ENCODE measurements at places on chromosomes 13 and 19.

- DNase-seq, result no peak
Measured at GRCh38 chr13:25149711-25150110, 22.4 kb downstream of the AMER2 start.

DNA sequence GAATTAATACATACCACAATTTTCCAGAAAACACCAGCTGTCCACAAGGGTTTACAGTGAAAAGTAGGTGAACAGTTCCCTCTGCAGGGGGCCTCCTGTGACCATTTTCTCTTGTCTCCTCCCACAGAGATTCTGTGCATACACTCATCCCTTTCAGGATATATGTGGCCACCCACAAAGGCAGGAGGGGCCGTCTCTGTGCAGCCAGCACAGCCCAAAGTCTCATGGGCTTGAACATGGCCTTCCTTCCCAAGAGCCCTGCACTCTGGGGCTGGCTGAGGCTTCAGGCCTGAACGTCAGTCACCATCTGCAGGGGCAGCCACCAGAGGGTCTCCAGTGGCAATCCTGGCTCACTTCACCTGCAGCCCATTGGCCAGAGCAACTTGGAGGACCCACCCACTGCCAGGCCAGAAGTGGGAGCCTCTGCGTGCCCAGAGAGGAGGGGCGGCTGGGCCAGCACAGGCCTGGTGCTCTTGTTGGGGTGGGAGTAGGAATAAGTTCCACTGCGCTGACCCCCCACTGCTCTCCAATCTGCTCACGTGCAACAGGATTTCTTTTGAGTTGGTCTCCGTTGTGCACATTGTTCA is 25.1 kb downstream of the TMEM161A start:
- DNase-seq, result no peak

DNA sequence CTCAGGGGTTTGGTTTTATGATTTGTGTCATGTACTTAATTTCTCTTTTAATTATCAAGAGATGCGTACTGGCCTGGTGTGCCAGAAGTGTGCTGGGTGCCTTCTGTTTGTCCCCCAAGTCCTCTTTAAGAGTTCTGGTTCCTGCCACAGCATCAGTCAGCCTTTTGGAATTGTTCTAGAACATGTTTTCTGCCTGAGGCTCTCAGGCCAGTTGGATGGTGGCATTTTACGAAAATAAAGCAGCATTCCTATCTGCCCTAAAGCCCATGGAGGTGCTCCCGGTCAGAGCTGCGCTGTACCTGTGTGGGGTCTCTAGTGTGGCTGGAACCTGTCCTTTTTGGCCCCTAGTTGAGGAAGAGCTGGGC is 54.1 kb downstream of the TSSK6 start:
- DNase-seq, result no peak

- DNase-seq, result no peak
Measured at GRCh38 chr19:12720851-12721655, 2.7 kb downstream of the TNPO2 start.

GRCh38 chr19:3980353-3981251 is 4.7 kb downstream of the EEF2 start:
- DNase-seq, result no peak

- no peak for DNase-seq
Measured at GRCh38 chr13:32047793-32048192, 16.2 kb downstream of the FRY start.

DNA sequence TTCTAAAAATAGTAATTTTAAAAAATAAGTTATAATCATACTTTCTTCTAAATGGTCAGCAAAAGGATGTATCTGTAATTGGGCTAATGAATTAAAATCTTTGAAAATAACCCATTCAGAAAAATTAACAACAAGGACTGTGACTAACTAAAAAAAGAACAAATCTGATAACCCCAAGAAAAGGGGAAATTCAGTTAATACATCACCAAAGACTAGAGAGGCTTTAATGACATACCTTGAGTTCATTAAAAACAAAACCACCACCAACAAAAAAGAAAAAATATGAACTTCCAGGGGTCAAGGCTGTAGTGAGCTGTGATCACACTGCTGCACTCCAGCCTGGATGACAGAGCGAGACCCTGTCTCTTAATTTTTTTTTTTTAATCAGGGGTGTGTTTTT is 121.8 kb downstream of the TBC1D4 start:
- no peak for DNase-seq

DNA sequence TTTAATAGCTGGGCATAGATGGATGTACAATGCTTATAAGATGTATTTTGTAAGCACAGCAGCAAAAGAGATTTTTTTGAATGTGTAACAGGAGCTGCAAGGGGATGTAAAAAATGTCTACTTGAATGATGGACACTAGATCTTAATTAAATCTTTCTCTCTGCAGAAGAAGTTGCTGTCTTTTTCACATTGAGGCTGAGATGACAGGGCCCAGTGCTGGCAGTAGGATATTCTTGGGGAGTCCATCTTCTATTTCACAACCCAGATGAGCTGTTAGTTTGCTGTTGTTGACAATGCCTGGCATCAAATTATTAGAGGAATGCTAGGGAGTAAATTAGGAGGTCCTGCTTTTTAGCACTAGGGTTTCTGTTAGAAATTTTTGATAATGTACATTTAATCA is 698.7 kb downstream of the SLITRK5 start:
- DNase-seq, result no peak

DNA sequence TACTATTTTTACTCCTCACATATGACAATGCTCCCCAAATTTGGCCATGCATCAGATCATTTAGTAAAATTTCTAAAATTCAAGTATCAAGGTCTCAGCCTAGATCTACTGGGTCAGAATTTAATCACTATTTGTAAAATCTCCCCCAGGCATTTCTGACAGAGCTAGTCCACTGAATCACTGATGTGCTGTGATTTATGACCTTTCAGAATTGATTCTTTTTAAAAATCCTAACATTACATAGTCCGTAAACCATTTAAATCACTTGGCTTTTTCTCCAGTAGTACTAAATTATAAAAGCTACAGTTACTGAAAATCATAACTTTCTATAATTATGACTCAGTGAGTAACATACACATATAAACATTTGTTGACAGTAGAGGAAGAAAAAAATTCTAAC is 92.8 kb upstream of the RAP2A start:
- no peak for DNase-seq

DNA sequence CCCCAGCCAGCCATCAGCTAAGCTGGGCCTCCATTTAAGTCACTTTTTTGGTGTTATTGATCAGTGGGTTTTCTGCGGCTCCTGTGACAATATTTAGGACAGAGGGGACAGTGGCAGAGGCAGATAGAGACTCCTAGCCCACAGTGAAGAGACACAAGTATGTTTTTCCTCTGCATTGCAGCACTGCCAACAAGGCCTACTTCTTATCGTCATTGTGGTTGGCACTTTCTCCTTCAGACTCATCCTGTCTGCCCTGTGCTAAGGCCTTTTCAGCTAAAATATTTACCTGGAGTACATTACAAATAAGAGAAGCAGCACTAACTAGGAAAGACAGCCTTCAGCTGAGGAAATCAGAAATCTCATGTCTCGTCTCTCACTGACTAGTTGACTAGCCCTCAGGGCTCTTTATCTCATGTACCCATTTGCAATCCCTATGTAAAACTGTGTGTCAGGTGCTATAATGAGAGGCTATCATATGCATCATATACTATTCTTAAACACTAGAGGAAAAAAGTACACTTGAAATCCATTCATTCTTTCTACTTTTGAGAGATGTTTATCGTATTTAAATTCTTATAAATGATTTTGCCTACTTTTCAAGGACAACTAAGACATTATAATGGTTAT is 62.2 kb downstream of the ZAR1L start:
- no peak for DNase-seq

GRCh38 chr13:112756967-112757758 is 67.3 kb downstream of the ATP11A start:
- DNase-seq, result no peak

DNA sequence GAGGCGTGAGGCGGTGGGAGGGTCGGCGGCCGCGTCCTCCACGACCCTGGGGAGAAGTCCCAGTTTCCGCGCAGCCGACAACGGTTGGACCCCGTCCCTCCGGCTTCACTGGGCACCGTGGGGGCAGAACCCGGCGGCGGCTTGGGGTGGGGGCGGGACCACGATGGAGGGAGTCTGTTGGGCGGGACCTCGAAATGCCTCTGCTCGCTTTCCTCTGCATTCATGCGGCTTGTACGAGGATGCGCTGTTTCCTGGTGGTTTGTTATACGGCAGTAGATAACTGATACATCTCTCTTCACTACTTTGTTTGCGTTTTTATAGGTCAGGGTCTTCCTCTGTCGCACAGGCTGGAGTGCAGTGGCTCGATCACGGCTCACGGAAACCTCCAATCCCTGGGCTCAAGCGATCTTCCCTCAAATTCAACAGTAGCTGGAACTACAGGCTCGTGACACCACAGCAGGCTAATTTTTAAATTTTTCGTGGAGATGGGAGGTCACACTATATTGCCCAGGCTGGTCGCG is 24.6 kb upstream of the ZNF846 start:
- DNase-seq, result no peak

DNA sequence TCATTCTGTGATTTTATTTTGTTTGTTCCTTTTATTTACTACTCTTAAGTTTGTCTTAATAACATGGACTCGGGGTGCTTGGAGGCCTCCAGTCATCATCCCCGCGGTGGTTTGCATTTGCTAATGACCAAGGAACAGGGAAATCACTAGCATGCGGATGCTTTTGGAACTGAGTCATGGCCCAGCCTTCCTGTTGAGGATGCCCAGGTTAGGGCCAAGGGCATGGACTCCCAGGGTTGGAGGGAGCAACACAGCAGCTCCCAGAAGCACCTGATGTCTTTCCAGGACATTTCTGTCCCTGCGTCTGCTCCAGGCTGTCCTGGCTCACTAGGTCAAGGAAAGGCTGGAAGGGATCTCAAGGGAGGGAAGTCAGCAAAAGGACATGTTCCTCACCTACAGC is 423.7 kb upstream of the TSHZ3 start:
- DNase-seq, result no peak

DNA sequence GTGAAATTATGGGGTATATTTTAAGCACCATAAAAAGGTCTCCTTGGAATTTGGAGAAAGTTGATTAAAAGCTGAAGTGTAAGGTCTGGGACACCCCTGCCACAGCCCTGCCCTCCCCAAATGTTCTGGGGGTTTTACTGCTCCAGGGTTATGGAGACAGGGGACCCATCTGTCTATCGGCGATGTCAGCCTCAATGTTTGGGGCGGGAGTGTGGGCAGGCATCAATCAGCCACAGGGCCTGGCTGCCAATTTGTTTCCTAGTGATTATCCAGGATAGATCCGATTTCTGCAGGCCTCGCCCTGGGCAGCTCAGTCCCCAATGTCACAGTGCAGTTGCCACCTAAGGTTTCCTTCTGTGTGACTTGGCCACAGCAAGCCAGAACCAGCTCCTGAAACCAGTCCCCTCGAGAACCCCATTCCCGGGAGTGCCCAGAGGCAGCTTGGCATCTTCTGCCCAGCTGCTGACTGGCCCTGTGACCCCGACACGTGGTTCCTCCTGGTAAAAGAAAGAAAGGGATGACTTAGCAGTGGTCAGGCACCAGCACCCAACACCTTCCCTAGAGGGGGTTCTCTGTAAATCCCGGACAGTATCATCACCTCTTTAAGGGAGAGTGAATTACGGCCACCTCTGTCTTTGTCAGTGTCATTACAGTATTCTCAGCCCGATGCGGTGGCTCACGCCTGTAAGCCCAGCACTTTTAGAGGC is 41.6 kb downstream of the MYO9B start:
- no peak for DNase-seq

DNA sequence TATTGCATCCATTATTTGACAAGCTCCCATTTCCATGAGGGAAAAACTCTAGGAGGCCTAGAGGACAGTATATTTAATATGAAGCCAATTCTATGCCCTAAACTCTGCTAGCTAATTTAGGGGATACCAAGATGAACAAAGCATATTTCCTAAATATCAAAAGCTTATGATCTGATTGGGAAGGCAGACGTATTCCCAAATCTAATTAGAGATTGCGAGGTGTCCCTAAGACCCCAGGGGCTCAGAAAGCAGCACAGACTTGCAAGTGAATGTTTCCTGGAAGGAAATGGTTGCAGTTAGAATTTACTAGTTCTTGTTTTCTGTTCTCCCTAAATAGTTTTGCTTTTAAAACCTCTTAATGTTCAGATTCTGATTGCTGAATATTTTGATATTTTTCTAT is 30.7 kb downstream of the NDFIP2 start:
- no peak for DNase-seq

All from stimulated activated CD8-positive, alpha-beta memory T cell treated with anti-CD3 and anti-CD28 coated beads, Interleukin-2, amount 100 ng/mL, for 1 hour (primary cell).